GM19239 (cell line): ENCODE measurements at places on chromosomes 13 and 19.

DNA sequence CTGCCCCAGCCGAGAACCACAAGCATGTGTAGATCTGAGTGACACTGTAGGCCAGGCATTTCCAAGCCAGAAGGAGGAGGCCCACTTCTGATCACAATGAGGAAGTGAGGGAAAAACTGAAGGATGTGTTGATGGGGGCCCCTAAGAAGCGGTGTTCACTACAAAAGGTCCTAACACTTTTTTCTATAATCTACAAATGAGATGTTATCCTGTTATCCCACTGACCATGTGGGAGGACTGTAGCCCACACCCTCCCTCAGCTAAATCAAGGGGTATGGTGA lies 99.0 kb upstream of the MCF2L start:
- DNase-seq, result no peak

- DNase-seq, result no peak
These were observed 6.0 kb upstream of the TEX30 start for GRCh38 chr13:102779436-102780159.

GRCh38 chr13:83881917-83882605 lies at the start of gene SLITRK1:
TSS of gene SLITRK1 (minus strand) at chr13:83882474. CDS start at chr13:83881507, 967 bp downstream.
- DNase-seq, result no peak

- DNase-seq, result no peak
These were observed 391.0 kb downstream of the FGF9 start for GRCh38 chr13:22061806-22062391.

DNA sequence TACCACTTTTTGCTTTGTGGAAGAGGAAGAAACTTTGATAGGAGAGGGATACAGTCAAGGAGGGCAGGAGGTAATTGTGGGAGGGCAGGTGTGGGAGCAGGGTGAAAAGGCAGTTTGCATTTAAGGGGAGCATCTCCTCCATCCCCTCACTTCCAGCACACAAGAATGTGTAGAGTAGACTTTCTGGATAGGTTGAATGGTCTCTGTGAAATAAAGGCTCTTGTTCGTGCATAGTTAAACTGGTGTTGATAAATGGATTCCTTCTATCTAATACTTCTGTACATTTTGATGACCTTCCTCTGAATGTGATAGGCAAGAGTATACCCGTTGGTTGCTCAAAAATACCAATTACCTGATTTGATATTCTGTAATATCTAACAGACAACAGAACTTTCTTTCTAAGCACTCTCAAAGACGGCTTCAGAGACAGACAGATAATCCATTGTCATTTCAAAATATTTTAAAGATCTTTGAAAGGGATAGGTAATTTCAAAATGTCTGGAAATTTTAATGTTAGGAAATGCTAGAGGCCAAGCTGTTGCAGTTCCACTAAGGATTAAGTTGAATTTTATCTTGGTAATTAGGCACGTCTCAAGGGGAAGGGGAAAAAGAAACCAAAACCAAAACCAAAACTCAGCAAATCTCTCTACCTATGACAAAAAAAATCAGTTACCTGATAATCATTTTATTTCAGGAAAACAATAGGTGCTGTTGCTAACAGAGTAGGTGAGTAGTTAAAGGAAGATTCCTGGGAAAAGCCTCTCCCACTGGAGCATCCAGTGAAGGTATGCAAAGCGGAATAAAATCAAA lies 302.6 kb downstream of the COG6 start:
- DNase-seq, result no peak

- no peak for DNase-seq
These were observed 93.6 kb downstream of the GPC5 start for GRCh38 chr13:91491980-91492379.

- no peak for DNase-seq
These were observed 2.6 kb upstream of the MAB21L1 start for GRCh38 chr13:35479038-35479492.

- peak; percentile 72 for DNase-seq
These were observed 957 bp upstream of the CCDC194 start for GRCh38 chr19:17394891-17395415.

DNA sequence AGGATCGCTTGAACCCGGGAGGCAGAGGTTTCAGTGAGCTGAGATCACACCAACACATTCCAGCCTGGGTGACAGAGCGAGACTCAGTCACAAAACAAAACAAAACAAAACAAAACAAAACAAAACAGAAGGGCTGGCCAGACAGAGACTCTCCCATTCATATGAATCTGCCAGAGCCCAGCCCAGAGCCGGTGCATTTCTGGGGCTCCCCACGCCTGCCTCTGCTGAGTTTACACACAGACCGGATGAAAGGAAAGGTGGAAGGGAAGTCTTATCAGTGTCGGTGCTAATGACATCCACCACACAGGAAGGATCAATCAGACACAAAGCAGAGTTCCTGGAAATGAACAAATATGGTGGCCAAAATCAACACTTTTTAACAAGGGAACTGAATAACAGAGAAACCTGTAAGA lies 6.8 kb downstream of the TRAPPC6A start:
- DNase-seq, result no peak

DNA sequence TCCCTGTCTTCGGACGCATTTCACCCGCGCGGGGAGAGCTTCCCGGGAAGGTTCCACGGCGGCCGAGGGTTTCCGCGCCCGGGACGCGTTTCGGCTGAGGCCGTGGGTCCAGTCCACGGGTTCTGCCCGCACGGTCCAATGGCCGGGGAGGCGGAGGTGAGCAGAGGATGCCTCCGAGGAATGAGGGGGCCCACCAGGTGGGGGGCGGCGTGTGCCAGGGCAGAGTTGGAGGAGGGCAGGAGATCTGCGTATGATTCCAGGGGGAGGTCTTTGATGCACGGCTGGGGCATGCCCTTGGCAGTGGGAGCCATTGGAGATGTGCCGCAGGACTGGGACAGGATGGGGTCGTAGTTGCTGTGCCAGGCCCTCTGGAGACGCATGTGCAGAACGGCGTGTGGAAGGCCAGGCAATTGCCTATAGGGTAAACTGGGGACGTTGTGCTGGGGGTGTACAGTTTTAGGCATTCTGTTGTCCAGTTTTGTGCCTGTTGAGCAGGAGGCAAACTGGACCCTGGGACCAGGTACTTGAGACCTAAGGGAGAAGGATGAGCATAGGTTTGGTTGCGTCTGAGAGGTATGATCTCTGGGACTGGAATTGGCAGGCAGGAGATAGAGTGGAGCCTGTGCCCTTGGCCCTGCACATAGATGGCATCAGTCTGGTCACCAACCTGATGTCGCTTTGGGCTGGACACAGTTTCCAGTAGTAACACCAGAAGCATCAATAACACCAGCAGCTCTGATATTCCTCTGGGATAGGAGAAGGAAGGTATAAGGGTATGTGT lies 751 bp downstream of the ZNF584 start:
- no peak for DNase-seq

DNA sequence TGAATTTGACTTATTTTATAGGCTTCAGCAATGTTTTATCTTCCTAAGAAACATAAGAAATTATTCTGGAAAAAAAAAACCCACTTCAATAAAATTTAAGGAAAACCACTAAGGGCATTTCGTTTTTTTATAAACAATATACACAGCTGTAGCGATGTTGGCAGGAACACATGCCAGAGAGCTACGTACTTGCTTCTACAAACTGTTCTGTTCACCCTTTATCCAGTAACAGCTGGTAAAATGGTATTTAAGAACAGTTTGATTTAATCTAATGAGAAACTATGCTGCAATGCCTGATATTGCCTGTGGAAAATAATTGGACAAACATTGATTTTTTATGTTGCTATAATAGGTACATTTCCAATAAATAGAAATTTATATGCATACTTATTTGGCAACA lies 137.2 kb upstream of the DACH1 start:
- DNase-seq, result no peak

GRCh38 chr13:44921931-44922758 lies 67.1 kb downstream of the NUFIP1 start:
- DNase-seq, result no peak

GRCh38 chr19:41991025-41991424 lies 3.0 kb downstream of the ATP1A3 start:
- DNase-seq, result no peak

DNA sequence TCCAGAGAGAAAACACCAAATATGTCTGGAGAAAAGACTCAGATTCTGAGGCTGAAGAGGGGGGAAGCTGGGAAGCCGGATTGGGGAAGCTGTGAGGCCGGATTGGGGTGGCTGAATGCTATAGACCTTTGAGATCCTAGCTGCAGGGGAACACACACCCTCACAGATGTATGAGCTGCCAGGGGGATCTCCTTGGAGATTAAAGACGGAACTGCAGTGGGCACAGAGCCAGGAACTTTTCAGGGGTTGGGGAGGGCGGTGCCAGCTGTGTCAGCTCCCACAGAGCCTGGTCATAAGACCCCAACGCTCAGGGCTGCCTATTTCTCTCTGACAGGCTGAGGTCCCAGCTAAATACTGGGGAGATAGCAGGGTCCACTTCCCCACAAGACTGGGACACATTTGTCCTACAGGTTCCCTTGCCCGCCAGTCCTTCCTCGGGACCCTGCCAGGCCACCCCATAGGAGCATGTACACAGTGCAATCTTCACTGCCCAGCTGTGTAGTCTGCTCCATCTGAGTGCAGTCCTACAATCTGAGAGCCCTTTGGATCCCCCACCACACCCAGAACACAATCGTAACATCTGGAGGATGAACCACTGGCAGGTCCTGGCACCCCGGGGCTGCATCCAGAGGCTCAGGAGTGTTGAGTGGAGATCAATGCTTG lies 1893.9 kb downstream of the PCDH9 start:
- DNase-seq, result no peak

DNA sequence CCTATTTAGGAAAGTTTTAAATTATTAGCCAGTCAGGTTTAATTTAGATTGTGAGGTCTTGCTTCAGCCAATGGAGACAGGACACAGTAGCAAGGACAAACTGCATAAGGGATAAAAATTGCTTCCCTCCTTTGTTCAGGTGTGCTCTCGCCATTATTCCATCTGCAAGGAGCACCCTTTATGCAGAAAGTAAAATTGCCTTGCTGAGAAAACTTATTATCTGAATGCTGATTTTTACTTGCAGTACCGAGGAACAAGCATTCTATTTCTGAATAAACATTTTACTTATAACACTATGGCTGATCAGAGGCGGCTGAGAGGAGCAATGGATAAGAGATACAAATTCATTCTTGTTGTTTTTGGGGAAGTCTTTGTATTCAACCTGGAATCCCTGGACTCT lies 8.0 kb downstream of the CYP4F22 start:
- no peak for DNase-seq

DNA sequence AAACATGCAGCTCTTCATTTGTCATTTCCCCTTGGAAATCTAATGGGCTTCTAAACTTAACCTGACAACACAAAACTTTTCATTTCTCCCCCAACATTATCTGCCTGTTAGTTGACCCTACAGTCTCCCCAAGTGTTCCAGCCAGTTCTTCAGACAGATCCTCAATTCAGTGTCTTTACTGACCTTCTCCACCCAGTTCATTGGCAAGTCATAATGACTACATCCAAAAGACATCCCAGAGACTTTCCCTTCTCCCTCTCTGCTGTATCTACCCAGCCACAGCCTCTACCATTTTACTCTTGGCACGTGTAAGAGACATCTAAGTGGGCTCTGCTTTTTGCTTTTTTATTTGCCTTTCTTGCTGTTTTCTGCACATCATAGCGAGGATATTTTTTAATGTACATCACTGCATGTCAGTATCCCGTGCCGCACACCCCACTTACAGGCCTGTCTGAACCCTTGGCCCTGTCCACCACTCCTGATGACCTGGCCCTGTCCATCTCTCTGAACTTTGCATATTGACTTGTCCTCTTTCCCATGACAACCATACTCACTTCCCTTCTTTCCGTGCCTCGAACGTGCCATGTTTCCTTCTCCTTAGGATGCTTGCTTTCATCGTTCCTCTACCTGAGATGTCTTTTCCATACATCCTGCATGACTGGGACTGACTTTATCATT lies 391.9 kb downstream of the IRS2 start:
- no peak for DNase-seq

DNA sequence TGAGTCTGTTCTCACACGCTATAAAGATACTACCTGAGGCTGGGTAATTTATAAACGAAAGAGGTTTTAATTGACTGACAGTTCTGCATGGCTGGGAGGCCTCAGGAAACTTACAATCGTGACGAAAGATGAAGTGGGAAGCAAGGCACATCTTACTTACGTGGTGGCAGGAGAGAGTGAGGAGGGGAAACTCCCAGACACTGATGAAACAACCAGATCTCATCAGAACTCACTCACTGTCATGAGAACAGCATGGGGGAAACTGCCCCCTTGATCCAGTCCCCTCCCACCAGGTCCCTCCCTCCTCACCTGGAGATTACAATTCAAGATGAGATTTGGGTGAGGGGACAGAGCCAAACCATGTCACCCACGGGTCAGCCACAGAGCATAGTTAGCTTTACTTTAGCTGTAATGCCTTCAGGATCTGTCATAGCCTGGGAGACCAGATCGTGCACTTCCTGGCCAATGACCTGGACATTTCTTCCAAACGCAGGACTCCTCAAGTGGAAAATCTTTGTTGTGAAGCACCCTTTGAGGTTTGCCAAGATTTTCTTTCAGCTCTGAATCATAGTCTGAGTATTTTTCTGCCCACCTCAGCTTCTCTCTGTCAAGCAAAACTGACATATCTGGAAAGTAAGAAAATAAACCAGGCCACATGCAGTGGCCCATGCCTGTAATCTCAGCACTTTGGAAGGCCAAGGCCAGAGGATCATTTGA lies 25.2 kb upstream of the HIF3A start:
- DNase-seq, result no peak

DNA sequence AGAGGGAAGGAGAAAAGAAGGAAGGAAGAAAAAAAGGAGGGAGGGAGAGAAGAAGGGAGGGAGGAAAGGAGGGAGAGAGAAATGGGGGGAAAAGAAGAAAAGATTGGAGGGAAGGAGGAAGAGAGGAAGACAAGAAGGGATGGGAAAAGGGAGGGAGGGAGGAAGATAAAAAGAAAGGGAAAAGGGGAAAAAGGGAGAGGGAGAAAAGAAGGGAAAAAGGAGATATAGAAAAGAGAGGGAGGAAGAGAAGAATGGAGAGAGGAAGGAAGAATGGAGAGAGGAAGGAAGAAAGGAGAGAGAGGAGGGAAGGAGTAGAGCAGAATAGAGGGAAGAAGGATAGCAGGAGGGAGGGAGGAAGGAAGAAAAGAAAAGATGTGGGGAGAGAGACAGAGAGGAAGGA lies 334.6 kb downstream of the TSHZ3 start:
- no peak for DNase-seq

- DNase-seq, result no peak
These were observed 1.2 kb upstream of the TMEM59L start for GRCh38 chr19:18611327-18612050.
